ENCODE measurements at places on chromosomes 2 and 18.

- DNase-seq: no peak
Measured at GRCh38 chr2:74658516-74658915, 4.5 kb downstream of the SEMA4F start.

DNA sequence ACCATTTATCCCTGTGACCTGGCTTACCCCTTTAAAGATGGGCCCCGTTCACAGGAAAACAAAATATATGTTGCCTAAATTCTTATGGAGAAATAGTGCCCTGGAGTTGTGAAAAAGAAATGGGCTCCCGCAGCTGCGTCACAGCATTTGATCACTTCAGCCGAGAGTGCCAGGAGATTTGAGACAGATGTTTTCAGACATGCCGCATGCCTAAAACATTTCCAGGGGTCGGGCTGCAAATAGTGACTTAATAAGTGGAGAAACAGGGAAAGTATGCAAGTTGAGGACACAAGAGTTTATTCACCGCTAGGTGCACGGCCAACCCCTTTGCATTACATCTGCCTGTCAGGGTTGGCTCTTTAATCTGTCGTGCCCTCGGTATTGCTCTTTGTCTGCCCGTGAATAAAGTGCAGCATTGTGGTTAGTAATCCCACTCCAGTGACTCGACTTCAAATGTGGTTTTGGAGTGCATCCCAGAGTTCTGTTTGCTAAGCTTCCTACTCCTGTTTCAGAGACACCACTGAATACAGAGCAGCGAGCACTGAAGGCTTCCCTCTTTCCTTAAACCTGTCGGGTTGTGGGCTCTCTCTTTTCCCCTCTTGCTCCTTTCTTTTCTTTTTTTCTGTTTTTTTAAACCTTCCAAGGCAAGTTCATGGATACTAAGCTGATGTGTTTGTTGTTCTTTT, 187.5 kb downstream of the LTBP1 start:
- no peak for DNase-seq

GRCh38 chr2:189542145-189542882, 38.3 kb downstream of the SLC40A1 start:
- DNase-seq: no peak

- no peak for DNase-seq
Measured at GRCh38 chr2:150621526-150622213, 134.2 kb upstream of the RND3 start.

DNA sequence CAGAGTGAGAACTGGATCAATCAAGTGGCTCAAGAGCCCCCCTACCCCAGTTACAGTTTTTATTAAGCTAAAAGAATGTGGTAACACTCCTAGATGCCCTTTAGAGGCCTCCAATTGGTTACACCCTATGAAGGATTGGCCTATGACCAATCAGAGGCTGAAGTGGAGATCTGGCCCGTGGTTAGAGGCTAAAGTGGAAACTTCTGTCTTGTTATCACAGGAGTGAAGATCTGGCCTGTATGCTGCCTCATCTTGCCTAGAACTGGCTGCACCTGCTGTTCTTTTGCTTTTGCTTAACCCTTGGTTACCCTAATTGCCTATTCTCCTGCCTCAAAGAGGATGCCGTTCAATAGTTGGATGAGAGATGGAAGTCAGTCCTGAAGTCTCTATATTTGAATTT, 100.1 kb upstream of the MAP2 start:
- no peak for DNase-seq

DNA sequence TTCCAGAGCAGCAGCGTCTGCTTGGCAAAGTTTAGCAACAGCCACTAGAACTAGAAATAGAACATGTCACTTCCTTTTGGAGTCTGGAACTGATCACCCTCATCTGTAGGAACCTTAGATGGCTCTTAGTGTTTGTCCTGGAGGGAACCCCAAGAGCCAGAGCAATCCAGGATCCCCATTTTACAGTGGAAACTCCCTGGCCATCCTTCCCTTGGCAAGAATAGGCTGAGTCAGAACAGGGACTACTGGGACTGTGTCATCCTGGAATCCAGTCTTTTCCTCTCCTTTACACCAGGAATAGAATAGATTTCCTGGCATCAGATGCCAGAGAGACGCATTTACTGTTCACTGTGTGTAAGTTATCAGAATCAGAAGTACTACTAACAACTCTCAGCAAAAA, 33.2 kb upstream of the GRHL1 start:
- no peak for DNase-seq

- no peak for DNase-seq
Measured at GRCh38 chr2:2131075-2131789, 199.8 kb downstream of the MYT1L start.

- DNase-seq: no peak
Measured at GRCh38 chr18:74230922-74231714, 60.6 kb downstream of the CYB5A start.

GRCh38 chr2:11726384-11726783, 20.0 kb upstream of the LPIN1 start:
- DNase-seq: no peak

GRCh38 chr2:200962811-200963123, 693 bp downstream of the ORC2 start:
- no peak for DNase-seq

DNA sequence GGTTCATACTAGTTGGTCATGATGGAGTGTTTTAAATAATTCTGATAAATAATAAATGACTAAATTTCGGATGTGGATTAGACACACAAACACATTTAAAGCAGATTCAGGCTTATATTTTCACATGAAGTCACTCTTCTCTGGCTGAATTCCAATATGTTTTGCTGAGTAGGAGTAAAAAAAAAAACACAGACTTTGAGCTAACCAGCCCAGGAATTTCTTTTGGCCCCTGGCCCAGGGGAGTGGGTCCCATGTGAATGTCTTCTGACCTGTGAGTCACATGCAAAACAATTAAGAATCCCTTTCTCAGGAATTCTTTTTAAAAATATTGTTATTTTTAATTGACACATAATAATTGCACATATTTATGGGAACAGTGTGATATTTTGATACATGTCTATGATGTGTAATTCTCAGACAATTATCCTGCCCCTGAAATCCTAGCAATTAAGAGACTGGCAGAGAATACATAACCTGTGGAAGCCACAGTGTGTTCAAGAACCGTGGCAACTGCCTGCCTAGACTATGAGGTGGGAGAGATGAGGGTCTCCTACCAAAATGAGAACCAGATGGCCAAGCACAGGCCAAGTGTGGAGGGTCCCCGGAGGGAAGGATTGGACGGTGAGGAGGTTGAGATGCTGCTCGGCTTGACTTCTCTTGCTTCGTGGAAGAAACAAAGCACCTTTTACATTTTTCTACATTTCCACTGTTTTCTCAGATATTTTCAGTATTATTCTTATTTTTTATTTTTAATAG, 236.4 kb downstream of the PIEZO2 start:
- no peak for DNase-seq

- DNase-seq: no peak
Measured at GRCh38 chr18:7514796-7515440, 52.2 kb upstream of the PTPRM start.

GRCh38 chr2:43569921-43570320, 25.9 kb downstream of the THADA start:
- no peak for DNase-seq

GRCh38 chr2:30798536-30798991, 8.7 kb downstream of the CAPN13 start:
- no peak for DNase-seq

DNA sequence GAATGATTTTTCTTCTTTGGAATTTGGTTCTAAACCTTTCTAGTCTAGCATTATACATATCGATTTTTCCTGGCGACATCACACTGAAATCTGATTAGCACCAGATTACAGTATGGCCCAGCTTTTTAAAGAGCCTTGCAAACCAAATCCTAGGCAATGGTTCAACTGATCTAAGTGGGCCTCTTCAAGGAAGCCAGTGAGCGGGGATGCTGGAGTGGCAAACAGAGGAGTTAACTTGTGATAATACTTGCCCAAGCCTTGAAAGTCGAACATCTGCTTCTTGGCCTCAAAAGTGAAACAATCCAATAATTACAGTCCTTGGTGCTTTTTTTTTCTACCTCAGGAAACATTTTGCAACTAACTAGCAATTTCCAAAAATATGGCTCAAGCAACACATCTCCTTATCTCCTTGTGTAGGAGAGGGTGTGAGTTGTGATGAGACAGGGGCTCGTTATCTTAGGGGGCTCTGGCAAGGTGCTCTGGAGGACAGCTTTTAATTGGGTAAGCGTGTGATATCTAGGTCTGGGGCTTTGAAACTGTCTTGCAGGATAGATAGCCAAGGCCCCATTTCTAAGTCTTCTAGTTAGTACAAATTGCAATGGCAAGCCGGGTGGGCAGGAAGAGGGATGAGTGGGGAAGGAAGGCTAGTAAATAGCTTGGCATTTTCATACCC, 240.2 kb upstream of the CCDC68 start:
- DNase-seq: no peak

- DNase-seq: no peak
Measured at GRCh38 chr2:143296089-143296488, 166.9 kb downstream of the ARHGAP15 start.

DNA sequence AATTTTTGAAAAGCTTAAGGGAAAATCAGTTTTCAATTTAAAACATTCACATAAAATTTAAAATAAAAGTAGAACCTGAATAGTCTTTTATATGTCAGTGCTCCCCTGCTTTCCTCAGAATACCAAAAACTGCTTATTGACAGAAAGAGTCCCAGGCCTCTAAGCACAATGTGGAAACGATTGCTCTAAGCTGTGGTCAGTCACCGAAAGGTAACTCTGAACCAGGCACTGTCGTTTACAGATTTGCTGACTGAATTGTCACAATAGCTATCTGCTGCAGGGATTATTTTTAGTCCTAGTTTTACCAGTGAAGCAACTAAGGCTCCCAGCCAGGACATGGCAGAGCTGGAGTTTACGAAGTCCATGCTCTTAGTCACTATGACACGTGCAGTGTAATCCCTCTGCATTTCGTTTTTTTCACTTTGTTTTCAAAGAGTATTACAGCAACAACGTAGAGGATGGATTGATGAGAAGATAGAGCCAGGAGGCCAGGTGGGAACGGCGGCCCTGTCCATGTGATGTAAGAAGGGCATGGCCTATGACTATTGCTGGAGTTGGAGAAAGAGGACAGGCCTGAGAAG, 28.1 kb upstream of the TMEM247 start:
- DNase-seq: no peak

DNA sequence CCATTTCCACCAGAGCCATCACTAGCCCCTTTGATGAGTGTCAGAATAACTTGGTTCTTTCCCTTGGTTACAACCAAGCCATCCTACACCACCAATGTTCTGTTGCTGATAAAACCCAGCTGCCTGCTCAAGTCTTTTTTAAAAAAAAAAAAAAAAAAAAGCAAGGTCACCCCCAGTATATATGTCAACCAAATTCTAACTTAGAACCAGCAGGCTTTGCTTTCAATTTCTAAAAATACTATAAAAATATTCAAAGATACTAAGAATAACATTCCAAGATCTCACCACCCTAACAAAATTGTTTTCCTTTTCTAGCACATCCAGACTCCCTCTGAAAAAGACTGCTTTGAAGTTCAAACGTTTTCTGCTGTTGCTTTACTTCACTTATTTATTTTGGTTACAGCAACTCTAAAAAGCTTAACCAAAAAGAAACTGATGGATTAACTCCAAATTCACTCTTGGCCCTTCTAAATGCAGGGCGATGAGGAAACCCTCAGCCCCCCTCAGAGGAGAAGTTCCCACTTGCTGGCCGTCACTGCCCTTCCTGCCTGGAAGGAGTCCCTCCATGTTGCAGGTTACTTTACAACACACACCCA, 10.9 kb downstream of the UXS1 start:
- DNase-seq: no peak

DNA sequence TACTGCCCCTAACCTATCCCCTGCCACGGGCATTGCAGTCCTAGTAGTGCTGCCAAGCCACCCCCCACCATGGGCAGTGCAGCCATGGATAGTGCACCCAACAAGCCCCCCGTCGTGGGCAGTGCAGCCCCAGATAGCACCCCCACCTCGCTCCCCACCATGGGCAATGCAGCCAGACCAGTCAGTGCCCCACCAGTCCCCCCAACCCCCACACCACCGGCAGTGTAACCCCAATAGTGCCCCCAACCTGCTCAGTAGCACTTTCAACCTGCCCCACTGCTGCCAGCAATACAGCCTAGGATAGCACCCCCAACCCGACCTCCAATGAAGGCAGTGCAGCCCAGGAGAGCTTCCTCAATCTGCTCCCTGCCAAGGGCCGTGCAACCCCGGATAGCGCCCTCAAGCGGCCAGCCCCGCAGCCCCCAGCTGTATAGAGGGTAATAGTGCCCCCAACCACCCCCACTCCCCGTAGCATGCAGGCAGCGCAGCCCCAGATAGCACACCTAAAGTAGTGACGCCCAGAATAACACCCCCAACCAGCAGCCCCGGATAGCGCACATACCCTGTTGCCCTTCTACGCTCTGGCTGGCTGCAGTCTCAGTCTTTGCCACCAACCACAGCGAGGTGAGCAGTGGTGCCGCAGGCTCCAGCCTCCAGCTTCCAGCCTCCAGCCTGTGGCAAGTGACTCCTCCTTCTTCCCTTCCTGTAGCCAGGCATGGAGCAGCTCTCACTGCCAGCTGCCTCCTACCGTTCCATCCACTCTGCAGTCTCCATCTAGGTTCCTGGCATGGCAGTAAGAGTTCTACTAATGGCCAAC, 45.4 kb upstream of the ANKRD62 start:
- DNase-seq: no peak

Data from stimulated activated CD8-positive, alpha-beta memory T cell treated with anti-CD3 and anti-CD28 coated beads, Interleukin-15, amount 100 ng/mL, for 48 hours (primary cell).